ENCODE measurements at places on chromosomes 7 and 10.

- DNase-seq: no peak
Observed at GRCh38 chr10:87613751-87614150, 45.9 kb upstream of the PAPSS2 start.

DNA sequence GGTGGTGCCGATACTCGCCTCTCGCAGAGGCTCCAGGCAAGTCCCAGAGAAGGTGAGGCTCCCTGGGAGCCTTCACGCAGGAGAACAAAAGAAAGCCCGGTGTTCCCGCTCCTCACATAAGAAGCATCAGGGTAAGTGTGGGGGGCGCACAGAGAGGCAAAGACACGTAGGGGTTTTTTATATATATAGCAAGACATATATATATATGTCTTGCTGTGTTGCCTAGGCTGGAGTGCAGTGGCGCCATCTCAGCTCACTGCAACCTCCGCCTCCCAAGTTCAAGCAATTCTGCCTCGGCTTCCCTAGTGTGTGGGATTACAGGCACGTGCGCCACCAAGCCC, 61.3 kb downstream of the PDIA4 start:
- DNase-seq: no peak

- DNase-seq: no peak
Observed at GRCh38 chr7:118844748-118845147, 620.2 kb downstream of the ANKRD7 start.

DNA sequence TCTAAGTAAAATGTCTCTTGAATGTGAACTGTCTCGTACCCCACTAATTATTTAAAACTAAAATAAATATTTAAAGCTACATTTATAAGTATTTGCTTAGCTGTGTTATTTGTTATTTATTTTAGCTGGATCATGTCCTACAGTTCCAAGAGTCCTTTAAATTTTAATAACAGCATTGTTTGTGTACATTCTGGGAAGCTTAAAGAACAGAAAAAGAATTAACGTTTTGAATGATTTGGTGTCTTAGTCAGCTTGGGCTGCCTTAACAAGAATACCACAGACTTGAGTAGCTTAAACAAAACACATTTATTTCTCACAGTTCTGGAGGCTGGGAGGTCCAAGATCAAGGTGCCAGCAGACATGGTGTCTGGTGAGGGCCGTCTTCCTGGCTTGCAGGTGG, 107.4 kb downstream of the ITIH5 start:
- no peak for DNase-seq

GRCh38 chr10:71536332-71536731, 139.6 kb downstream of the CDH23 start:
- no peak for DNase-seq

GRCh38 chr10:8766899-8767298, 712.4 kb downstream of the GATA3 start:
- DNase-seq: no peak

GRCh38 chr10:42972946-42973345, 103.9 kb upstream of the RET start:
- no peak for DNase-seq

- DNase-seq: no peak
Observed at GRCh38 chr7:39022796-39023195, 45.1 kb downstream of the POU6F2 start.

- DNase-seq: no peak
Observed at GRCh38 chr10:42594246-42594650, 44.1 kb downstream of the ZNF33B start.

DNA sequence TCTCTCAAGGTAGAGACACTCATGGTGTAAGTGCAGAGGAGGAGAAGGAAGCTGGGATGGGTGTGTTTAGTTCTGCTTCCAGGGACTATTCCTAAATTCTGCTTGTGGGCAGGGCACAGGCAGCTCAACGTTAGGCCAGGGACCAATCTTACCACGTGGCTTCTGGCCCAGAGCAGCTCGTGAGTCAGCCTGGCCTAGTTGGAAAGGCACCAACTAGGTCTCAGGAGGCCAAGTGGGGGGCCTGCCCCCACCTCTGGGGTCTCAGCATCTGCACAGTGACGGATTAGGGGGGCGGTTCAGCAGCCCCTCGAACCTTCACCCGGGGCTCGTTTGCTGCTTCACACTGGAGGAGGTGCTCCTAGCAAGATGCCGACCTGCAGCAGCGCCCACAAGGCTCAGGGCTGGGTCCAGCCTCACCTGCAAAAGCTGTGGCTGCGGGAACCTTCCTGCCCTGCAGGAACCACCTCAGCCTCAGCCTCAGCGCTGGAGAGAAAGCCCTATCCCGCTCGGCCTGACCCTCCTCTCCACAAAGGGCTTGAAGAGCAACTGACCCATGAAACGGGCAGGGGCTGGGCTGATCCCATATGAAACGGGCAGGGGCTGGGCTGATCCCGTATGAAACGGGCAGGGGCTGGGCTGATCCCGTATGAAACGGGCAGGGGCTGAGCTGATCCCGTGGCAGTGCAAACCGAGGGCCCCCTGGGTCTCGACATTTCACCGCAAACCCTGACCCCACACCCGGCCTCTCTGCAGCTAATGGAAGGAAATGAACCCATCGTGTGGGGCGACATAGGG, 447.4 kb downstream of the DNAJB6 start:
- DNase-seq: no peak

- DNase-seq: no peak
Observed at GRCh38 chr7:29084832-29085231, 61.5 kb downstream of the CPVL start.

DNA sequence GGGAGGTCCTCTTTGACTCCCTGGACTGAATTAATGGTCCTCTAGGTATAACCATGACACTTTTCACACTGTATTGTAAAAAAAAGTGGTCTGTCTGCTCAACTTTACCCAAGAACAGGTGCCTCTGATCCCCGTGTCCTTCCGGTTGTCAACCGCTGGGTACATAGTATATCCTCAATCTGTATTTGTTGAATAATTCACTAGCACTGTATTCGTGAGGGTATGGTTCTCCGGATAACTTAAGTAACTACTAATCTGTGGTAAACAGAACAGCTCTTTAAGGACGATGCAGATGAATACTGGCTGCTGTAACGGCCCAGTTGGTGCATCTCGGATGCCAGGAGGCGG, 472 bp upstream of the ADAM22 start:
- DNase-seq: no peak

GRCh38 chr10:96509017-96509641, 4.6 kb downstream of the TLL2 start:
- peak; percentile 53 for DNase-seq

GRCh38 chr7:117017702-117018266, 64.5 kb downstream of the ST7 start:
- no peak for DNase-seq

- DNase-seq: peak; percentile 34
Observed at GRCh38 chr7:86939197-86939814, 120.1 kb downstream of the ELAPOR2 start.

DNA sequence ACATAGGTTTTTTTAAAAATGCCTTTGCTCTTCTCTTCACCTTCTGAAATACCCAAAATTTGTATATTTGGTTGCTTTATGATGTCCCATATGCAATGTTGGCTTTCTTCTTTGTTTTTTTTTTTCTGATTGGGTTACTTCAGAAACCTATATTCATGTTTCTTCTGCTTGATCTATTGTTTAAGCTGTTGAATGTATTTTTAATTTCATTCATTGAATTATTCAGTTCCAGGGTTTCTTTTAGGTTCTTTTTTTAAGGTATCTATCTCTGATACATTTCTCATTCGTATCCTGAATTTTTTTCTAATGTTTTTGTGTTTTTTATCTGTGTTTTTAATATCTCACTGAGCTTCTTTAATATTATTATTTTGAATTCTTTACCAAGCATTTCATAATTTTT, 221.0 kb upstream of the MTPN start:
- no peak for DNase-seq

- DNase-seq: peak; percentile 72
Observed at GRCh38 chr7:92778972-92779371, 57.4 kb downstream of the CDK6 start.

DNA sequence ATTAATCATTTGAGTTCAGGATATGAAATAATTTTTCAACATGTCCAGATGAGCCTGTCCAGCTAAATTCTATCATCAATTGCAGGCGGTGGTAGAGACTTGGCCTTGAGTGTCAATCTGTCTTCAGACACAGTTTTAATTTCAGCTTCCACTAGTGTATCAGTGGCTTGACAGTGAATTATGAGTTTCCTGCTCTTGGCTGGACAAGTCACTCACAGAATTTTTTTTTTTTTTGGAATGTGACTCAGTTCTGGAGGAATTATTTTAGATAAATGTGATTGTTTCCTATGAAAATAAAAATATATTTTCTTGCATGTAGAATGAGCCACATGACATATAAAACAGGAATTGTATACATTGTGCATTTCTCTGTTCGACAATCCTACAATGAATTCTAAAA, 319.9 kb upstream of the AKR1E2 start:
- no peak for DNase-seq

DNA sequence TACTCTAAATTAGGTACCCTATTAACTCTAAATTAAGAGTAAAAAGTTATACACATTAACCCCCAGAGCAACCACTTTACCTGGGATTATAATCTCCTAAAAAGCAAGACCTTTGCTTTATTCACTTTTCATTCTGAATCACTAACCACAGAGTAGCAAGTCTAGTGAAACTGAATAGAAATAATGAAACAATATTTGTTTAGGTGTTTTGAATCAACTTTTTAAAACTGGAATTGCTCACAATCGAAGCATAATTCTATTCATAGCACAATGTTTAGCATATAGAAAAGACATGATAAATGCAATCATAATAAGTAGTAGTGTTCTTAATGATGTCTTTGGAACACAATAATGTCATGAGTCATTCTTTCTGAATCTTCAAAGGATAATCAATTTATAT, 37.0 kb upstream of the CASD1 start:
- no peak for DNase-seq

Measured in GM04504 (cell line).